Activated naive CD8-positive, alpha-beta T cell treated with anti-CD3 and anti-CD28 coated beads, Interleukin-2, amount 10 ng/mL, durations not matched to agents 7 days and 5 days (primary cell): ENCODE measurements at places on chromosomes 7 and 10. TPM values are rescaled to one million over a fixed set of nuclear protein-coding genes. Genes with fewer than 3 reads are reported as not detected.

DNA sequence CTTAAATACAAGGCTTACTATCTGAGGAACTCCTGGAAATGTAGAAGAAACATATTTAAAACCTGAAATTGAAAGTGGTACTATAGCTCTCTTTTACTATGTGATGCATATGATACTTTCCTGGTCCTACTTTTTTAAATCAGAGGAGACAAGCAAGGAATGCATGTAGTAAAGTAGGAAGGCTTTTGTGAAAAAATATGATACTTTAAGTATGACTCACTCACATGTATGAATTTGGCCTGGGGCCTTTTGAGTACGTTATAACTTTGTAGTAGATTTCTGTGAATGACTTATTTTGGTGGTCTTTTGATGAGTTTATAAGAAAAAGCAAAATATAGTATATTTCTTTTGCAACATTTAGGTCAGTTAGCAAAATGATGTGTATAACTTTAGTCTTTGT lies 53.8 kb downstream of the TAX1BP1 start:
- no peak overlapping the region for H3K27ac ChIP-seq
- no peak for DNase-seq
- H3K4me1 ChIP-seq = no peaks in the 10 kb centered on the region
- H3K27me3 ChIP-seq = no peaks in the 10 kb centered on the region
- peaks cover 12% of the 10 kb centered on the region for H3K36me3 ChIP-seq
- no peak overlapping the region for H3K4me3 ChIP-seq

Gene OR2A1
- not detected for total RNA-seq

Gene AKR1C8
- total RNA-seq = 0.48 TPM

GRCh38 chr7:97145068-97145467 lies 27.6 kb downstream of the SDHAF3 start:
- no peak for DNase-seq
- no peak overlapping the region for H3K4me3 ChIP-seq
- H3K27me3 ChIP-seq = no peaks in the 10 kb centered on the region
- no peak overlapping the region for H3K27ac ChIP-seq
- H3K36me3 ChIP-seq = peaks cover 23% of the 10 kb centered on the region

DNA sequence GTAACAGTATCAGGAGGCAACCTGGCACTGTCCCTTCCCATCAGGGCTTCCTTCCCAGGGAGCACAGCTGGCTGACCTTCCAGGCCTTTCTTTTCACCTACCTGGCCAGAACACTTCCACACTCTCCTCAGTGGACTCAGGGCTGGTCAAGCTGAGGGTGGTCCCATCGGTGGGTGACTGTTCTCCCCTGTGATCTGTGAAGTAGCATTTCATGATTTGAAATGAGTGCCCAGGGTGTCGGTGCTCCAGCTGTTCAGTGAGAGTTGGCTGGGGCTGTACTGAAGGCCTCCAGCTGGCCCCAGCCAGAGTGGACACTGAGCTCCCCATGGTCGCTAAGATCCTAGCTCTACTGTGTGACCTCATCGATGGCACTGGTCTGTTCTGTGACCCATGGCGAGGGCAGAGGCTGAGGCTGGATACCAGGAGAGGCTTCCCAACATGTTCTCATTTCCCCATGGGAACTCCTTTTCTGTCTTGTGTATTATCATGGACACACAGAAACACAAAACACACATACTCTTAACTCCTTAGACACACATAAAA lies at the start of gene FAM170B:
TSS of gene FAM170B (minus strand) at position 316 of the 543 bp plus-strand sequence. CDS start at position 213, 103 bp downstream.
- peaks cover 37% of the 10 kb centered on the region for H3K27me3 ChIP-seq
- DNase-seq = no peak
- H3K36me3 ChIP-seq = no peaks in the 10 kb centered on the region
- H3K27ac ChIP-seq = no peak within 1 kb of the TSS
- no peak within 1 kb of the TSS for H3K4me3 ChIP-seq
- H3K4me1 ChIP-seq = peaks cover 7% of the 10 kb centered on the region

DNA sequence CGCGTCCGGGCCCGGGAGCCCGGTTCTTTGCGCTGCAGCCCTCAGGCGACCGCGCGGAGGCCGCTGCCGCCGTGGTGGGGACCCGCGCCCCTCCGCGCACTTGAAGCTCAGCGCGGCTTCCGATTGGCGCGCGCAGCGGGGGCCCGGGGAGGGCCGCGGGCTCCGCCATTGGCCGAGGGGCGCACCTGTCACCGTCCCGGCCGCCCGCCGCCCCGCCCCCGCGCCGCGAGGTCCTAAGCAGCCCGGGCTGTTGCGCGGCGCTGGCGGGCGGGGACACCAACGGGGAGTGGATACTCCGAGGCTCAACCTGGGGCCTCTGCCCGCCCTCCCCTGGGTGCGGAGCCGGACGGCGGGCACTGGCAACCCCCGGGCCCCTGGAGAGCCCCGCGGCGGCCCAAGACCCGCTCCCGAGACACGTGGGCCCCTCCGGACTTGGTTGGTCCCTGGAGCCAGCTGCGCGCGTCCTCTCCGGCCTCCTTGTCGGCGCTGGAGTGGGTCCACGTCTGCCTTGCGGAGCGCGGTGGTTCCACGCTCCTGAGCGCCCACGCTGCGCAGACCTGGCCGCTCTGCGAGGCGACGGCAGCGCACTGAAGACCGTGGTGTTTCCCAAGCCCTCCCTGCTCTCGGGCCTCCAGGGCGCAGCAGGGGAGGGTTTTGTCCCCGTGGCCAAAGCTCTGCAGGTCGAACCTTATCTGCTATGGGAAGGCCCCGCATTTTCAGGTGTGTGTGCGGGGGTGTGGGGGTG lies at the start of gene MNX1:
TSS of gene MNX1 (minus strand) at position 76 of the 745 bp plus-strand sequence. CDS start 313 bp downstream, outside the sequence.
- H3K36me3 ChIP-seq = no peaks in the 10 kb centered on the region
- DNase-seq = peak; percentile 69
- peaks cover 13% of the 10 kb centered on the region for H3K4me1 ChIP-seq
- H3K4me3 ChIP-seq = peak within 1 kb of the TSS; percentile 47
- H3K27me3 ChIP-seq = peaks cover 83% of the 10 kb centered on the region
- no peak within 1 kb of the TSS for H3K27ac ChIP-seq

GRCh38 chr10:118333871-118334270 lies 8.3 kb downstream of the FAM204A start:
- no peak for DNase-seq
- peaks cover 21% of the 10 kb centered on the region for H3K36me3 ChIP-seq
- H3K4me3 ChIP-seq = no peak overlapping the region
- no peak overlapping the region for H3K27ac ChIP-seq
- H3K4me1 ChIP-seq = peaks cover 13% of the 10 kb centered on the region
- H3K27me3 ChIP-seq = no peaks in the 10 kb centered on the region

DNA sequence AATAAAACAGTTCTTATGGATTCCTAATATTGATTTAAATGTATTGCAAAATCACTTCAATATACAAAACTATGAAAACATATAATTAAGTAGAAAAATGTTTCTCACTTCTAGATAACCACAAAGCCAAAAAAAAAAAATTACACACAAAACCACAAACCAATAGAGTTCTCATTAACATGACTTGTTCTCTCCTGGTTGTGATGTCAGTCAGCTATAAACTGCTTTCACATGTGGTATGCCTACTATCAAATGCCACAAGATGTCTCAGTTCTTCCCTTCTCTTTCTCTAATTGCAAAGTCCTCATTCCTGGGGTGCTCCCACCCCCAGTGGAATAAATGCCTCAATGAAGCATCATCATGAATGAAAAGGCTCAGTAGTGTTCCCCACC lies 16.6 kb downstream of the GNAI1 start:
- no peak overlapping the region for H3K27ac ChIP-seq
- peaks cover 10% of the 10 kb centered on the region for H3K27me3 ChIP-seq
- no peak overlapping the region for H3K4me3 ChIP-seq
- H3K36me3 ChIP-seq = no peaks in the 10 kb centered on the region

DNA sequence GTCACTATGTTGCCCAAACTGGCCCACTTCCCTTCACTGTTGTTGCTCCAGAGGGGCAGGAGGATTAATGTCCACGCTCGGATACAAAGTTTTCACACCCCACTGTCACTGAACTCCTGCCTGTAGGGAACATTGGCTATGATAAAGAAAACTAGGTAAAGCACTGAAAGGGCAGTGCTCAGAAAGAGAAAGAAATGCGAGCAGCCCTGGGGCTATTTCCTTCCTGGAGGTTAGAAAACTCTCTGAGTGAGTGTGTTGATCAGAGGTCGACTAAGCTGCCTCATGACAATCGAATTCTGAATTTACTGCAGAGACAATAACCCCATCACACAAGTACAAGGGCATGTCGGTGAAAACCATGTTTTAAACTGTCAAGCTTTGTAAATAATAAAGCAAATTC lies 227.2 kb upstream of the PITRM1 start:
- no peak overlapping the region for H3K4me3 ChIP-seq
- H3K4me1 ChIP-seq = peaks cover 3% of the 10 kb centered on the region
- no peak overlapping the region for H3K27ac ChIP-seq
- H3K27me3 ChIP-seq = peaks cover 27% of the 10 kb centered on the region

Gene GIMAP2
- 140 TPM for total RNA-seq

Gene EBLN1
- total RNA-seq = not detected

- H3K4me3 ChIP-seq = no peak overlapping the region
- DNase-seq = no peak
- H3K27me3 ChIP-seq = no peaks in the 10 kb centered on the region
- no peak overlapping the region for H3K27ac ChIP-seq
- H3K36me3 ChIP-seq = no peaks in the 10 kb centered on the region
Observed at GRCh38 chr10:93856349-93857145, 37.2 kb upstream of the SLC35G1 start.

GRCh38 chr7:20206104-20206896 lies 10.9 kb downstream of the MACC1 start:
- no peak for DNase-seq
- H3K4me1 ChIP-seq = no peaks in the 10 kb centered on the region
- no peaks in the 10 kb centered on the region for H3K27me3 ChIP-seq

Gene TCAF2
- 20.9 TPM for total RNA-seq

Gene WDFY4
- total RNA-seq = 2.4 TPM

DNA sequence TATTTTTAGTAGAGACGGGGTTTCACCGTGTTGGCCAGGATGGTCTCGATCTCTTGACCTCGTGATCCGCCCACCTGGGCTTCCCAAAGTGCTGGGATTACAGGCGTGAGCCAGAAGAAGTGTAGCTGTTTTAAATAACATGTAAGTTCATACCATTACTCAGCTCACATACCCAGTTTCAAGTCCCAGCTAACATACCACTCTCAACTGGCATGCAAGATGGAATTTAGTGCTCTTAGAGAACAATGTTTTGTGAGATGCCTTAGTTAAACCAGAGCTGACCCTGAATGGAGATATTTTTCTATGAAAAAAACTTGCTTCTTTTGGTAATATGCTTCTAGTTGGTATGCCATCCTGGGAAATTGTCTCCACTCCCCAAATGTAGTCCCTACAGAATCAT lies 37.3 kb downstream of the HBP1 start:
- H3K36me3 ChIP-seq = peaks cover 28% of the 10 kb centered on the region
- no peak for DNase-seq
- H3K27me3 ChIP-seq = no peaks in the 10 kb centered on the region
- H3K27ac ChIP-seq = no peak overlapping the region

GRCh38 chr7:128233471-128233870 lies 7.6 kb upstream of the LEP start:
- no peak overlapping the region for H3K27ac ChIP-seq
- DNase-seq = no peak
- H3K36me3 ChIP-seq = peaks cover 3% of the 10 kb centered on the region
- no peak overlapping the region for H3K4me3 ChIP-seq

GRCh38 chr7:47640265-47640664 lies 58.4 kb upstream of the TNS3 start:
- peaks cover 2% of the 10 kb centered on the region for H3K36me3 ChIP-seq
- DNase-seq = no peak
- H3K27ac ChIP-seq = no peak overlapping the region
- no peaks in the 10 kb centered on the region for H3K4me1 ChIP-seq
- no peak overlapping the region for H3K4me3 ChIP-seq
- H3K27me3 ChIP-seq = peaks cover 4% of the 10 kb centered on the region

- H3K4me3 ChIP-seq = no peak overlapping the region
- no peak for DNase-seq
- H3K27ac ChIP-seq = no peak overlapping the region
- H3K27me3 ChIP-seq = no peaks in the 10 kb centered on the region
- H3K4me1 ChIP-seq = peaks cover 11% of the 10 kb centered on the region
Observed at GRCh38 chr10:28215930-28216329, 86.9 kb downstream of the MPP7 start.

Gene NUPR2
- not detected for total RNA-seq

Gene PGAM2
- 2.1 TPM for total RNA-seq

- no peak overlapping the region for H3K4me3 ChIP-seq
- H3K27ac ChIP-seq = no peak overlapping the region
- H3K27me3 ChIP-seq = no peaks in the 10 kb centered on the region
- no peaks in the 10 kb centered on the region for H3K4me1 ChIP-seq
- H3K36me3 ChIP-seq = no peaks in the 10 kb centered on the region
- no peak for DNase-seq
Observed at GRCh38 chr7:51080216-51080615, 236.4 kb downstream of the COBL start.
